ENCODE measurements at places on chromosomes 7 and 10.

DNA sequence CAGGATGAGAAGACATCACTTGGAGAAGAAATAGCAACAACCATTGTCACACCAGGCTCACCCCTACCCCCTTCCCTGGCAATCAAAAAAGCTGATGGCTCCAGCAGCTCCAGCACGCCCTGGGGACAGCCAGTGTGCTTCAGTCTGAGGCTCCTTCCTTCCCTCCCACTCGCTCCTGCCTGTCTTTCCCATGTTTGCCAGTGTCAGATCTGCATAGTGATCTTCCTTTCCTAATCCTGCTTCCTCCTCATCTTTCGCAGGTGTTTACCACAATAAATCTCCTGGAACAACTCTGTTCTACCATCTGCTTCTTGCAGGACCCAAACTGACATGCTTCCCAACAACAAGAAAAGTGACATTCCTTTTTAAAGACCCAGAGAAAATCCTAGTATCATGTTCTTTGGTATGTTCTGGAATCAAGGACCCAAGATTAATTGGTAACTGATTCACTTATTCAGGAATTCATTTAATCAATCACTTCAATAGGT lies 57.1 kb downstream of the STEAP1B start:
- no peak for DNase-seq

- DNase-seq, result no peak
Measured at GRCh38 chr10:45550903-45551786, 121.4 kb downstream of the ZFAND4 start.

GRCh38 chr7:8762803-8763202 lies 329.4 kb downstream of the NXPH1 start:
- no peak for DNase-seq

DNA sequence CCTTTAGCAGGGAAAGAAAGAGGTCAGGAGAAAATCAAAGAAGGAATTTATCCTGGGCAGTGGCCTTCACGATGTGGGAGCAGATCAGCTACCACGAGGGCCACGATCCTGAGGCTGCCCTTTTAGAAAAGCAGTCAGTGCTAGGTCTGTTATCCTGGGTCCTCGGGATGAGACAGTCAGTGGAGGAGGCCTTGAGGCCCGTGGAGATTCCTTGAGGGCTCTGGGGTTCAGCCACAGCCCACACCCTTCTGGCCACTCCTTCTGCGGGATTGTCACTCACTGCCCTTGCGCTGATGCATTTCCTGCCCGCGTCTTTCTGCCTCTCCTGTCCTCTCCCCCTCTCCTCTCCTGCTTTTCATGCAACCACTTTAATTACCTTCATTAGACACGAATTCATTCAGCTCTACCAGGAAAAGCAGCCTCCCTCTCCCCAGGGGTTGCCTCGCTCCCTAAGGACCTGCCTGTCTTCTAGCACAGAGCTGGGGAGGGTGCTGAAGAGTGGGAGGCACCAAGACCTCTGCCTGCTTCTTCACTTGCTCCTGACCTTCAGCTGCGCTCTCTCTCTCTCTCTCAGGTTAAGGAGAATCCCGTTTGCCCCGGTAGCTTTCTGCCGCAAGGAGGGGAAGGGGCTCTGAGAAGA lies 42.6 kb upstream of the LRRC4 start:
- DNase-seq, result no peak

GRCh38 chr7:70700941-70701425 lies 431.0 kb upstream of the GALNT17 start:
- DNase-seq, result no peak

GRCh38 chr7:522071-522950 lies 2.7 kb upstream of the PDGFA start:
- no peak for DNase-seq

- DNase-seq, result no peak
Measured at GRCh38 chr7:117654780-117655179, 175.0 kb downstream of the CFTR start.

DNA sequence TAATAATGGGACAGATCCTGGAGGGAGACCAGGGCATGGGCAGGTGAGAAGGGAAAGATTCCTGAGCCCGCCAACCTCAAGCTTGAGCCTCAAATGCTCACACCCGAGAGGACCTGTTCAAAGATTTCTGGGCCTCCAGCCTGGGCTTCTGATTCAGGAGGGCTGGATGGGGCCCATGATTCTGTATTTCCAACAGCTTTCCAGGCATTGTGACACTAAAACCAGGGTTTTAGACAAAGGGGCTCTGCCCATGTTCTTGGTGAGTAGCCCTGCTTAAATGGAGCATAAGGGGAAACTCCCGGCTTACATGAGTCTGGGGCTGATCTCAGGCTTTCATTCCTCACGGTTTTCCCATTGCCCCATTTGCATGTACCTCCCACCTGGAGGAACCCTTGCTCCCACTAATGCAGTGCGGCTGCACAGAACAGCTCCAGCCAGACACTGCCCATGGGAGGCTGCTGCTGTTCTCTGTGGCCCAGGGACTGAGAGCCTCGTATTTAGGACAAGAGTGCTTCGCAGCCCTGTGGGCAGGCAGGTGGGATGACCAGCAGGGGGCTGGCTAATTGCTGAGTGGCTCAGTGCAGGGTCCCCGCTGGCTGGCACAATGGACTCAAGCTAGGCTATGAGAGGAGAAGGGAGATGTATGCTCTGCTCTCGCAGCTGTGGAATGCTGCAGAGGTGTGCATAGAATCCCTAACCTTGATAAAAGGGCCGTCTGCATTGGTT lies 135.3 kb upstream of the COBL start:
- no peak for DNase-seq

DNA sequence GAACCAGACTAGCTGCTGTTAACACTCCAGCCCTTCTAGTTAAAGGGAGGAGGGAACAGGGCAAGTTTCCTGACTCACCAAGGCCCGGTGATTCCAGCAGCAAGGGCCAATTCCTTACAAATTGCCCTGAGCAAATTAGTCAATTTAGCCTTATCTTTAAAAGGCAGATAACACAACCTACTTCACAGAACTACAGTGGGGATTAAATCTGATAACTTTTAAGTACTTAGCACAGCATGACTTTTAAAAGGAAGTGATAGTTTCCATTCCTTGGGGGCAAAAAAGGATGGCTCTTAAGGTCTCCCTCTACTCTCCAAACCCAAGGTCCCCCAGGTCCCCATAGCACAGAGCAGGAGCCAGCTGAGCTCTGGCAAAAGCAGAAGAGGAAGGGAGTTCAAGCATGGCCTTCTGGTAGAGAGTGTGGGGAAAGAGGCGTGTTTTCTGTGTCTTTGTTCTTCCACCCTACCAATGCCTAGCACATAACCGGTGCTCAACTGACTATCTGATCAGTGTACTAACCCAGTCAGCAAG lies 4.0 kb downstream of the CDCA7L start:
- no peak for DNase-seq

- no peak for DNase-seq
Measured at GRCh38 chr7:149690688-149691446, 82.5 kb downstream of the ZNF467 start.

GRCh38 chr10:93473804-93474472 lies 8.2 kb downstream of the MYOF start:
- no peak for DNase-seq

DNA sequence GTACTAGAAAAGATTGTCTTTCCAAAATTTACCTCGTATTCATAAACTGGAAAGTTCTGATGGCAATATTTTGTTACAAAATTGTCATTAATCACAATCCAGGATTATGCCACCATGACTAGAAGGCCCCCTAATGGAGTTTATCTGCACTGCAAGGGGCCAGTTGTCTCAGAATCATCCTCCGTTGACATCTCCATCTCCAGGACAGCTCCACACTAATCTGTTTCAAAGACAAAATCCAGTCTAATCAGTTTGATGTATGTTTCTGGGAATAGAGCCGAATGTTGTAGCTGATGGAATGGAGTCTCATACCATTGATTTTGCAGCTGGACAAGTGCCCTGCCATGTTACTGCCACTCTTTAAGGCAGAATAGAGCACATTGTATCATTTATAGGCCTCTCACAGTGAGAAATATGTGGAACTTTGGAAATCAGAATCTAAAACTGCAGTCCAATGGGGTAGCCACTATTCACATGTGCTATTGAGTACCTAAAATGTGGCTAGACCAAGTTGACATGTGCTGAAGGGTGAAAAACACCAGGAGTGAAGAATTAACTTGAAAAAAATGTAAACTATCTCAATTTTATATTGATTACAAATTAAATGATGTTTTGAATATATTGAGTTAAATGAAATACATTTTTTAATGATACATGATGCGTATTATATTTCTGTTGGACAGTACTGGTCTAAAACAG lies 38.3 kb upstream of the TOMM7 start:
- no peak for DNase-seq

DNA sequence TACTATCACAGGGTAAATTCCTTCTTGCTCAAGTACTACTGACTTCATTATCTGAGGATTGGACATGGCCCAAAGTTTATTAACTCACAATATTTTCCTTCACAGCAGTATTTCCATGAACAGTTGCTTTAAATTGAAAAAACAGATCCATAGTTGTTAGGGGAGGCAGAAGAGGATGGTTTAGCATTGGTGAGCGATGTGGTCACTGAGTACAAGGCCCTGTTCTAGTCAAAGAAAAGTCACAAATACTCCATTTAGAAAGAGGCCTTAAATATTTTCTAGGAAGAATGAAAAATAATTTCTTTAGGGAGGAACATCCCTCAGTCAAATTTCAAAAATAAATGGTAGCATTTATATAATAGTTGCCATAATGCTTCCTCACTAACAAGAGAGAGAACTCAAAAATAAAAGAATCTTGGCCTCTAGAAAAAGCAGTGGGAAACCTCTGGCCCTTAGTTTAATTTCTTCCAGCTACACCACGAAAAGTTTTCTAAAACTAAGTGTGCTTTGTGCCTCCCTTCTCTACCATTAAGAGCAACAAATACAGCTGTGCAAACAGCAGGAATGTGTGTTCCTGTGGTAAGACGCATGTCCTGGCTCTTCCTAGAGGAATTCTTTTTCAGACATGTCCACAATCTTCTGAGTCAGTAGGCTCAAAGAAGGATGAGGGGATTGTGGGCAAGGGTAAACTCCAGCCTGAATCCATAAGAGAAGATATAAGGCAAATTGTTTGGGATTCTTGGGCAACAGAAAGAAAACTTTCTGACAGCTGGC lies 105.7 kb downstream of the HOXA1 start:
- no peak for DNase-seq

GRCh38 chr10:36688717-36689116 lies 436.7 kb upstream of the ANKRD30A start:
- no peak for DNase-seq

DNA sequence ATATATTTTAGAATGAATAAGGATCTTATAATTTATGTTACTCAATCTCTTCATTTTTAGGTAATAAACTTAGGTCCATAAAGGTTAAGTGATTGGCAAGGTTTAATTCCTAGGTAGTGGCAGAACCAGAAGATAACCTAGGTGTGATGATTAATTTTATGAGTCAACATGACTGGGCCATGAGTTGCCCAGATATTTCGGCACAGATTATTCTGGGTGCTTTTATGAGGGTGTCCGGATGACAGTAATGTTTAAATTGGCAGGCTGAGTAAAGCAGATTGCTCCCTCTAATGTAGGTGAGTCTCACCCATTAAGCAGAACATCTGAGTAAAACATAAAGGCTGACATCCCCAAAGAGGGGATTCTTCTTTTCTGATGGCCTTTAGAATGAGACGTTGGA lies 1349.3 kb upstream of the CELF2 start:
- no peak for DNase-seq

DNA sequence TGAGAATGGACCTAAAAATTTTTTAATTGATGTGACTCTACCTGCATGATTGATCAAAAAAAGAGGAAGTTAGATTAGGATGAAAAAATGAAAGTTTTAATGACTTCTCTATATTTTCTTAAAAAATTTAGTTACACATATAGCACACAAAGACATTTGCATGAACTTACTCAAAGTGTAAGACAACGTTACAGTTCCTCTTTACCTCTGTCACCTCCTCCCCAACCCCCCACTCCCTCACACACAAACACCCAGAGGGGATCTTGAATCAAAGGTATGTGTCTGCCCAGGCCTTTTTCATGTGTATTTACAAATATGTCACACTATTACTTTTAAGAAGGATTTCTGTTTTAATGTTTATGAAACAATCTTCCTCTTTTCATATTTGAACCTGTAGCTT lies 20.6 kb upstream of the CDCA7L start:
- DNase-seq, result no peak

DNA sequence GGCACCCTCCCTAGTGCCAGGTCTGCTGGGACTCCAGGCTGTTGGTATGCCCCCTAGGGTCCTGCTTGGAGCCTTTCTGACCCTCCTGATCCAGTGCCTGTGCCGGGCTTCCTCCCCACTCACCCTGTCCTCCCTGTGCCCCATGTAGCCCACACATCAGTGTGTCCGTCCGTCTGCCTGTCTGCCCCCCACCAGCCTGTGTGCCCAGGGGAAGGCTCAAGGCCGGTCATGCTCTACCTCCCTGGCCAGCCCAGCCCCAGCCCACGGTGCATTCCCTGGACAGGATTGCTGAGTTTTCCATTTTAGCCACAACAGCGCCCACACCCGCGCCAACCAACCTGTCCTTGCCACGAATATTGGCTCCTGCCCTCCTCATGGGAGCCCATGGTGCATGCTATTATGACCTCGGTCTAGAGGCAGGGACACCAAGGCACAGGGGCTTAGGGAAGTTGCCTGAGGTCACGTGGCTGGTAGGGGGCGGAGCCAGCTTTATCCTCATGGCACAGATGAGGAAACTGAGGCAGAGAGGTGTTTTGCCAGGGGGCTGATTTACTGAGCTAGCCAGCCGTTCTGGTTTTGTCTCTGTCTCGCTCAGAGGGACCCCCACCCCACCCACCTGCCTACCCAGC lies 136.0 kb downstream of the FAM53B start:
- no peak for DNase-seq

- no peak for DNase-seq
Measured at GRCh38 chr7:84617265-84618030, 422.9 kb upstream of the SEMA3A start.

GRCh38 chr7:1458683-1459511 lies at the start of gene MICALL2:
Gene MICALL2 (minus strand): TSS chr7:1459470. CDS start chr7:1459326, 144 bp downstream.
- no peak for DNase-seq

DNA sequence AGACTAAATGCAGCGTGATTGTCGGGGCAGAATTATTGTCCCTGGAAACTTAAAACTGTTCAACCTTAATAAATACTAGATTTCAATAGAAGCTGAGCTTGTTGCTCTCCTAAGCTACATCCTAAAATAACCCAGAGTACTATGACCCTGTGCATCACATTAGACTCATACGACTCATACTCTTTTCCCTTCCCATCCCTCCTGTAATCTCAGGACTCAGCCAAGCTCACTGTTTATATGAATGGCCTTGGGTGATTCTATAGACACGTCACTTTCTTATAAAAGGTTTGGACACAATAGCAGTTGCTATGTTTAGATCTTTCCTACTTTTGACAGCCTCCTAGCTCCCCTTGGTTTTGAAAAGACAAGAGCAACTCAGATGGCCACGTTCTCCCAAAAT lies 17.2 kb downstream of the TCF7L2 start:
- no peak for DNase-seq

GRCh38 chr7:3037259-3037658 lies 6.4 kb downstream of the CARD11 start:
- DNase-seq, result no peak

- no peak for DNase-seq
Measured at GRCh38 chr7:40716052-40716451, 581.2 kb downstream of the SUGCT start.

- DNase-seq, result no peak
Measured at GRCh38 chr10:118209215-118209614, 132.9 kb downstream of the FAM204A start.
